ENCODE measurements at places on chromosomes 5 and 9.

DNA sequence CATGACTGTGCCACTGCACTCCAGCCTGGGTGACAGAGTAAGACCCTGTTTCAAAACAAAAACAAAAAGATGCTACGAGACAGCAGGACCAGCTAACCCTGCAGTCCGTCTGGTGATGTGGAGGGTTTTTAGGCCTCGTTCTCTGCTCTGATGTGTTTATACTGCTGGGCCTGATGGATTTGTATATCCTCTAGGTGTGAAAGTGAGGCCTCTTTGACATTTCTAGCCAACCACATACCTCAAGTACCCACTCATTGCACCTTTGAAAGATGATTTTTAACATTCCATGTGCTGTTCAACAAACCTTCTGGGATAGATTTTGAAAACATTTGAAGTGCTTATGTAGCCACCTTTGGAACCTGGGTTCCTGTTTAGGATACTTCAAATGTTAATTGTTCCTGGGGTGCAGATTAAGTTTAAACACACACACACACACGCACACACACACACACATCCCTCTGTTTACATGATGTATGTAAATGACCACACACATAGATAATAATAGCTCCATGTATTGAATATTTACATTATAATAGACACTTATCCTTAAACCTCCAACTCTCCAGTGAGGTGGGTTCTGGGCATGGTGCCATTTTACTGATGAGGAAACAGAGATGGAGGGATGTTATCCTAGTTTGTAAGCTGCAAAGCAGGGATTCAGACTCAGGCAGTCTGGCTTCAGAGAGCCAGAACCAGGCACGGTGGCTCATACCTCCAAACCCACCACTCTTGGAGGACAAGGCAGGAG lies 48.8 kb upstream of the GOLPH3 start:
- no peak for DNase-seq

DNA sequence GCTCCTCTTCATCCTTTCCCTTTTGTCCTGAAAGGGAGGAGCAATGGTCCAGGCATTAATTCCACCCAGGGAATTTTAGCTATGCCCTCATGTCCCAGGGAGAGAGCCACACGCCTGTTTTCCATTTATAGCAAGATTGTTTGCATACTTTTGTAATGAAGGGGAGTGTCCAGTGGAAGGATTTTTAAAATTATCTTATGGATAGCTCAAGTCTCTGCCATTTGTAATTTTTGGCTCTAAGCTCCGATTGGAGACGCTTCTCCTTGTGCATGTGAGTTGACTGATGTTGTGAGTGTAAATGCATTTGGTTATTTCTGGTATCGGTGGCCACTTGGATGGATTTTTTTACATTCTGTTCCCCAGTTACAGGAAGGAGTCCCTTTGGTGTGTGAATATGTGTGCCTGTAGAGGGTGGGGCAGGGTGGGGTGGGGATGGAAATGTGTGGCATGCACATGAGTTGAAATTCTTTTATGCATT lies 7.2 kb upstream of the RPL26L1 start:
- DNase-seq, result no peak

DNA sequence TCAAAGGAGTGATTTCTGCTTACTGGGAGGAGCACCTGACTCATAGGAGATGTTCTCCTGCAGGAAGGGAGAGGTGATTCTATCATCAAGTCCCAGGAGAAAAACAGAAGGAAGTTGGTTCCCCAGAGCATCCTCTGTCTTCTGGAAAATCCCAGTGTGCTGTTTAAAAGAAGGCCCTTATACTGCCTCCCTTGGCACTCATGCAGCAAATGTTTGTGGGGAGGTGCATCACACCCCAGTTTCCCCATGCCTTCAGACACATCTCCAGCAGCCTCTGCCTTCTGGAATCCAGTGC lies 63.1 kb downstream of the PPARGC1B start:
- no peak for DNase-seq

- no peak for DNase-seq
Observed at GRCh38 chr5:174358276-174358675, 312.8 kb downstream of the NSG2 start.

DNA sequence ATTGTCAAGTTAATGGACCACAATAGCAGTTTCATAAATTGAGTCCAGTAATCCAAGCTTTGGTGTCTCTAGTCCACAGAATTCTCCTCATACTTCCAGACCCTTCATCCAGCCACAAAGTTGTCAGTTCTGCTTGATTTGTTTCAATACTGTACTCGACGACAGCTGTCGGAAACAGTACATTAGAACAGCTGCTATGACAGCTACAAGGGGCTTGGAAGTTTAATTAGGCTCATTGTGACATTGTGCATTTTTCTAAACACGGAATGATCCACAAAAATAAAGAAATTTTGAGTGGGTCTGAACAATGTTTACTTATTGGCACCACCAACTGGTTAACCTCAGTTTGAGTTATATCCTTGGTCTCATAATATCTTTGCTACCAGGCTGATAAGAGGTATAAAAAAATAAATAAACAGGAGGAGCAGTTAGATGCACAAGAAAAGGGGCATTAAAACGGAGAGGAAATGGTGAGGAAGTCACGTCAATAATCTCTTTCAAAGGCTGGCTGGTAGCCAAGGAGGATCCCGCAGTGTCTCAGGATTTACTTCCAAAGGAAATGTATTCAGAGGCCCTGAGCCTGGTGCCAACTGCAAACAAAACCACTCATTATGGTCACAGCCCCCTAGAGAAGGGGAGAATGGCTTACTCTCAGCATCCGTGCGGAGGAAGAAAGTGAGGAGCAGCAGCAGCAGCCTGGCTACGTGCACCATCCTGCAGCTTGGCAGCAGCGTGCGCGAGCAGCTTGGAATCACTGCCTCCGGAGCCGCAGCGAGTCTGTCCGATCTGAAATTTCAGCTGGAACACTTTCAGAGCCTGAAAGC lies 933.8 kb upstream of the DMAC1 start:
- no peak for DNase-seq

DNA sequence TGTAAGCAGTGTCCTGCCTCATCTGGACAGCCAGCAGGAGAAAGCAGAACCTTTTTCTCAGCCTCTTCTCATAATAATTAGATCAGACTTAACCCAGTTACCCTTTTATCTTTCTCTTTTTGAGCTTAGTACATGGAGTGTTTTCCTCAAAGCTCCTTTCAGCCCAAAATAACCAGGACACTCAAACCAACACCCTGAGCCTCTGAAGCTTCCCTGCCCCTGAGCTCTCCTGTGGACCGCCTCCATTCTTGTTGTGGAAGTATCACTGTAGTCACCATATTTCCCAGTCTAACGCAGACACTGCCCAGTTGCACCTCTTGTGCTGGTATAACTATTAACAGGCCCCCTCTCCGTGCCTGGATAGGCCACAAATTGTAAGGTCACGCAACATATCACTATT lies 53.8 kb upstream of the ZNF622 start:
- DNase-seq, result no peak

GRCh38 chr9:114202396-114202795 lies 47.1 kb downstream of the COL27A1 start:
- DNase-seq, result no peak

- DNase-seq, result no peak
Observed at GRCh38 chr9:98488571-98489312, 220.0 kb downstream of the GABBR2 start.

DNA sequence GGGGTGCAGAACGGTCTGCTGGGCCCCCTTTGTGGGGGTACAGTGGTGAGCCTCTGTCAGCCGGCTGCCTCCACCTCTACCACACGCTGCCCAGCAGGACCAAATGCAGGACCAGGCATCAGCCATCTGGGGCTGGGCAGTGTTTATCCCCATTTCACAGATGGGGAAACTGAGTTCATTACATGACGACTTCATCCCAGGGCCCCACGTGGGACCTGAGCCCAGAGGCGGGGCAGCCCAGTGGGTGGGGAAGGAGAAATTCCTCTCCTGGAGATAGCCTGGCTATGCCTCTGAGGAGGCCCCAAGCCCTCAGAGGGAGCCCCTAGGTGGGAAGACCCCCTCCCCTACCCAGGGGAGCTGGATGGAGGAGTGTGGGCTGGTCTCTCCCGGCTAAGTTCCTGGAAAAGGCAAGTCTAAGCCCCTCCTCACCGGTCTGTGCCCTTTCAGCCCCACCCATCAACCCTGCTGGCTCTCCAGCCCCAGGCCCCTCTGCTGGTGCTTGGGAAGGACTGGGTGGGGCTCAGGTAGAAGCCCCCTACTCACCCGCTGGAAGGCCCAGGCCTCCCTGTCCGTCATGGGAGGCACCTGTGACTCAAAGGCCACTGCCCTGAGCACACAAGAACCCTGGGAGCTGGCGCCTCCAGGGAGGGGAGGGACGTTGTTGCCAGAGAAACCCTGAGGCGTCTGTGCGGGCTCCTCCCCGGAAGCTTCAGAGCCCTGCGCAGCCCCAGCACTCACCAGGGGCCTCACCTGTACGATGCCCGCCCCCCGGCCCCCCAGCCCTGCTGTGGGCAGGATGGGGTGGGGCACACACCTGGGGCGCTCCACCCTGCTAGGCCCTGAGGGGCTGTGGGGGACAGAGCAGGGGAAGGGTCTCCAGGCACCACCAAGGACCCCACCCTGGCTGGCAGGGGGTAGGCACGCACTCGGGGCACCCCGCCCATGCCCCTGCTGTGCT lies 7.4 kb upstream of the CCDC187 start:
- peak; percentile 27 for DNase-seq

DNA sequence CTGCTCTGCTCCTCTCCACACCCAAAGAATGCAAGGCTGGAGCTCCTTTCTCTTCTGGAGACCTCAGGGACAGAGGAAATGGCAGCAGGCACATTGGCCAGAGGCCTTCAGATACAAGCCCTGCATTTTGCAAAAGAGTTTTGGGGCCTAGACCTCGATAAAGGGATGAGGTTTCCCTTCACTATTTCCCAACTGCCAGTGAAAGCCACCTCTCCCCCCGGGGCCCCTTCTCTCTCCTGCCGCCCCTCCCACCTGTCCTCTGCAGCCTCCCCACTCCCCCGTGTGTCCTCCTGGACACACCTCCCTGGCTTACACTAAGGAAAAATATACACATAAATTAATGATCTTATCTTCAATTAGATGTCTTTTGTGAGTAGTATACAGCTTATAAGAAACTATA lies 21.3 kb upstream of the LMNB1 start:
- DNase-seq, result no peak

DNA sequence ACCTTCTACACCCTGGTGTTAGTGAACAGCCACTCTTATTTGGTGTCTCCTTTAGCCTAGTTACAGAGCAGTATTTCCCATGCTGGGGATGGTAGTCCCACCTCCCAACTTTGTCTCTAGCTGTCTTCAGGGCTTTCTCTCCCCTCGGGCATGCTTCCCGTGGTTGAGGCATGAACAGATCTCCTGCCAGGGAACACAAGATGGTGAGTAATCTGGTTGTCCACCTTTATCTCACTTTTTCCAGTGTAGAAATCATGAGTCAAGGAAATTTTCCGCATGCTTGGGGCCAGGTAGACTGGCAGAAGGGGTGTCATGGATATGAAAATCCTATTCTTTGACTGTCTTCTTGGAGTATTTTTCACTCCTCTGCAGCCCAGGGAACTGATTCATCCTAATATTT lies 532.9 kb downstream of the ANXA1 start:
- DNase-seq, result no peak

- no peak for DNase-seq
Observed at GRCh38 chr9:137756045-137756744, 121.4 kb upstream of the CACNA1B start.

DNA sequence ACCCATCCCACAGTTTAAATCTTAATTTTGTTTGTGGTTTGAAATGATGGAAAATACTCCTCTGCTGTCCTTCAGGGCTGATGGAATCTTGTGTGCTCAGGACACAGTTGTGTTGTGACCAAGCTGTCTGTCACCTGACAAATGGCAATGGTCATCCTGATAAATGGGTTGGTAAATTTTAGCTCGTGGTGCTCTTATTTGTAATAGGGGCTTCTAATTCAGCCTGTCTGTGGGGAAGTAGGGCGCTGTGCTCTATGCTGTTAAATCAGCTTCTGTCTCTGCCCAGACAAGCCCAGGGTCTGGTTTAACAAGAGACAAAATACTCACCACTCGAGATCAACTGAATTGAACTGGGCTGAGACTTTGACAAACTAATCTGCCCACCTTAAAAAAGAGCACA lies 4.5 kb downstream of the LRRTM2 start:
- DNase-seq, result no peak

- DNase-seq, result no peak
Observed at GRCh38 chr9:133557581-133557980, 23.1 kb downstream of the ADAMTSL2 start.

DNA sequence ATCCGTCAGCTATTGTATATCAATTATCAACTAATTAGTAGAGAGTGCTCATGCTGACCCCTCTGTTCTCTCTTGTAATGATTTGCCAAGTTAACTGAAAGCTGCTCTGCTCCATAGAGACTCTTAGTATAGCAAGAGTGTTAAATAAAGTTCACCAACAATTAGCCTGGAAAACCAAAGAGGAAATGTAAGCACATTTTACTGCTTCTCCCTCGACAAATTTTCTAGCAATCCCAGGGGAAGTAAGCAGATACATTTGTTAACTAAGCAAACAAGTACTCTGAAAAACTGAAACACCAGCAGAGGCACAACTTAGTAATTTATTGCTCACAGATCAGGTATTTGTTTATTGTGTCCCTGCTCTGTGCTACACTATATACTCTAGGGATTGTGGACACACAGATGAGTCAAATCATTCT lies 162.2 kb downstream of the GLIS3 start:
- DNase-seq, result no peak

DNA sequence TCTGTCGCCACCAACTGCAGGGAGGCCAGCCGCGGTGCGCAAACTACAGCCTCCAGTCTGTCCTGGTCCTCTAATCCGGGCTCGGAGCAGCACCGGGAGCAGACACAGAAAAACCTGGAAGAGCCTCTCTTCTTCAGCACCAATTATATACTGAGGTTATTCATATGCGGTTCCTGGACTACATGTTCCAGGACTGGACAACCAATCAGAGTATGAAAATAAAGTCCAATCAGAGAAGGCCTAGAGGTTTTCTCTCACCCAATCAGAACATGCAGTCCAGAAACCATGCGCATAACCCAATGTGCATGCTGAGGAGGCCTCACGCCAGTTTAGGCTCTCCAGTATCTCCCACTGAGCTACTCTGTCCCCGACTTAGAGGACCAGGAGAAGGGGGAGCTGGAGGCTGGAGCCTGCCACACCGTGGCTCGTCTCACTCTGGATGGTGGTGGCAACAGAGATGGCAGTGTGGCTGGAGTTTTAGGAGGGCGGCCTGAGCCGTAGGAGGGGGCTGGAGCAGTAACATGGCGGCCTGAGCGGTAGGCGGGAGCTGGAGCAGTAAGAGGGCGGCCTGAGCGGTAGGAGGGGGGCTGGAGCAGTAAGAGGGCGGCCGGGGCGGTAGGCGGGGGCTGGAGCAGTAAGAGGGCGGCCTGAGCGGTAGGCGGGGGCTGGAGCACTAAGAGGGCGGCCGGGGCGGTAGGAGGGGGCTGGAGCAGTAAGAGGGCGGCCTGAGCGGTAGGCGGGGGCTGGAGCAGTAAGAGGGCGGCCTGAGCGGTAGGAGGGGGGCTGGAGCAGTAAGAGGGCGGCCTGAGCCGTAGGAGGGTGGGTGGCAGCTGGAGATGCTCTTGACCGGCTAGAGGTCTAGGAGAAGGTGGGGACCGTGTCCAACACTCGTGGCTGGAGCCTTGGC lies 20.4 kb upstream of the TRIM52 start:
- DNase-seq, result no peak

- DNase-seq, result no peak
Observed at GRCh38 chr9:34671307-34671706, 8.8 kb upstream of the CCL27 start.

DNA sequence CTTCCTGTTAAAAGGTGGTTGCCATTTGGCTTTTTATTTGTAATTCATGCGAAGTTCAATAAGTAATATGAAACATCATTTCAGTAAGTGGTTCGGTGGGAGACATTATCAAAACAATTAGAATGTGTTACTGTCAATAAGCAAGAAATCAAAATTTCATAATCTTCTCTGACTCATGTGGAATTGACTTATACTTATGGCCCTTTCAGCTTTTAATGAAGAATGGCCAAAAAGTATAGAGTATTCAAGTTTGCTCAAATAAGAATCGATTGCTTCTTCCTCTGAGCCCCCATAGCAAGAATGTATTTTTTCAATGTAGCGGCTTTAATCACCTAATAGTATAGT lies 174.5 kb downstream of the AOPEP start:
- no peak for DNase-seq
